Endothelial cell of umbilical vein (primary cell): ENCODE measurements at places on chromosomes 6 and 20. TPM values are rescaled to one million over a fixed set of nuclear protein-coding genes. Genes with fewer than 3 reads are reported as not detected.

TFAP2A gene
- polyA plus RNA-seq = 0.06 and 0.11 TPM in 2 replicates

OR12D3 gene
- not detected in 2 replicates for polyA plus RNA-seq

GRCh38 chr20:59580991-59581401 lies 23.3 kb upstream of the PHACTR3 start:
- no peak for DNase-seq

DNA sequence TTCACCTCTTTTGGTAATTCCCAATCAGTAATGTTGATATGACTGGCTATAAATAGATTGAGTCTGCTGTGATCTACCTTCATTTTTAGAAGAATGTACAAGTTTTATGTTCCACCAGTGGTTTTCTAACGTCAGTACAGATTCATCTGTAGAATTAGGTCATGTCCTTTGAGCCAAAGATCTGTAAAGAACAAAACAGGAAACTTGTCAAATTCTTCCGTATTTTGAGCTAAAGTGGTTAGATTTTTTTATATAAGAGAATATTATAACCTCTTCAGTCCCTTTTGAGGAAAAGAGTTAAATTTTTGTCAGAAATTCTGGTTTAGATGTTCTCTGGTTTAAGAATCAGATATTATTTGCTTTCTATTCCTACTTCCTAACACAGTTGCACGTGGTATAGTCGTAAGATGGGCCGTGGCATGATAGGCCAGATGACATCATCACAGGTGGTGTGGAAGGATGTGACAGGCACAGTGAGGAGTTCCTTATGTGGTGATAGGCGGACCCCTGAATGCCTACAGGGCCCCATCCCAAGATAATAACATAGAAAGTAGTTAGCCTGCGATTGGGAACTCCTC lies 62.3 kb downstream of the SNX9 start:
- DNase-seq = peak; percentile 32

PAK5 gene
- not detected in 2 replicates for polyA plus RNA-seq

TMEM217 gene
- 15.8 and 27.5 TPM in 2 replicates for polyA plus RNA-seq

HMGA1 gene
- 416 and 425 TPM in 2 replicates for polyA plus RNA-seq
